Germinal center (tissue), 1 donor: ENCODE measurements at places on chromosomes 1 and 21.

- no peak for DNase-seq
Observed at GRCh38 chr1:187568067-187568466, 739.3 kb downstream of the PLA2G4A start.

GRCh38 chr1:233387585-233387984 lies 60.1 kb downstream of the MAP3K21 start:
- DNase-seq, result no peak

GRCh38 chr1:213779228-213779627 lies 208.5 kb upstream of the PROX1 start:
- DNase-seq, result no peak

DNA sequence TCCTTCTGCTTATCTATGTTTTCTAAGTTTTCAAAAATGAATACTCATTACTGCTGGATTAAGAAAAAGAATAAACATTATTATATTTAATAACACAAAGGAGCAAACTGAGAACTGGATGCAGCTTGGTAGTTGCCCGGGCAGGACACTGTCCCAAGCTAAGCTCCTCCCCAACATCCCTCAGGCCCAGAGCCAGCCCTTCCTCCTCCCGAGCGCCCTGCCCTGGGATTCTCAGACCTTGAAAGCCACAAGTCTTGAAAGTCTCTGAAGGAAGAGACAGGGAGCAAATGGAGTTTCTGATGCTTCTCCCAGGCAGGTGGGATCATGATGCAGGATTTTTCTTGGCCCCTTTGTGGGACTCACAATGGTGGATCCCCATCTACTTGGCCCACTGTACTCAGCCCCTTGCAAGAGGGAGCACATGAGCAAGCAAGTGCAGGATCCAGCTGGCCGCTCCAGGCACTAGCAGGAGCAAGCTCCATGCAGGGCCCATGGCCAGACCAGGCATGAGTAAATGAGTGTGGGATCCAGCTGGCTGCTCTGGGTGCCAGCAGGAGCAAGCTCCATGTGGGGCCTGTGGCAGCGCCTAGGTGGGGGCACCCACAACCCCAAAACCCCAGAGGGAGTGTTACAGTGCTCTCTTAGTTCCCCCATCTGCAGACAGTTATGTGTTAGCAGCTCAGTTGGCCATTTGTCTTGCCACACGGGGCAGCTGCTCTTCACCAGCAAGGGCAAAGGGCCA lies 32.1 kb upstream of the RAB4A start:
- no peak for DNase-seq

GRCh38 chr1:77986810-77987209 lies 7.9 kb upstream of the FUBP1 start:
- no peak for DNase-seq

GRCh38 chr1:8329439-8329838 lies 11.5 kb downstream of the SLC45A1 start:
- DNase-seq, result no peak

GRCh38 chr21:45617021-45617921 lies 26.3 kb upstream of the PCBP3 start:
- DNase-seq, result no peak

- DNase-seq, result no peak
Observed at GRCh38 chr1:243349128-243349527, 93.3 kb downstream of the SDCCAG8 start.

- DNase-seq, result peak; percentile 39
Observed at GRCh38 chr1:111481387-111482221, 7.8 kb downstream of the C1orf162 start.

- DNase-seq, result no peak
Observed at GRCh38 chr1:82494117-82494516, 693.4 kb downstream of the ADGRL2 start.

DNA sequence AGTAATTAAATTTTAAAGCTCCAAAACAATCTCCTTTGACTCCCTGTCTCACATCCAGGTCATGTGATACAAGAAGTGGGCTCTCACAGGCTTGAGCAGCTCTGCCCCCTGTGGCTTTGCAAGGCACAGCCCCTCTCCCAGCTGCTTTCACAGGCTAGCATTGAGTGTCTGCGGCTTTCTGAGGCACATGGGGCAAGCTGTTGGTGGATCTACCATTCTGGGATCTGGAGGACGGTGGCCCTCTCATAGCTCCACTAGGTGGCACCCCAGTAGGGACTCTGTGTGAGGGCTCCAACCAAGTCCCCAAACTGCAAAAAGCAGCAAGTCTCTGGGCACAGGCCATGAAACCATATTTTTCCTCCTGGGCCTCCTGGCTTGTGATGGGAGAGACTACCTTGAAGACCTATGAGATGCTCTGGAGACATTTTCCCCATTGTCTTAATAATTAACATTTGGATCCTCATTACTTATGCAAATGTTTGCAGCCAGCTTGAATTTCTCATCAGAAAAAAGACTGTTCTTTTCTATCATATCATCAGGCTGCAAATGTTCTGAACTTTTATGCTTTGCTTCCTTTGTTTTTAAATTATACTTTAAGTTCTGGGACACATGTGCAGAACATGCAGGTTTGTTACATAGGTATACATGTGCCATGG lies 554.1 kb upstream of the OLFM3 start:
- no peak for DNase-seq

DNA sequence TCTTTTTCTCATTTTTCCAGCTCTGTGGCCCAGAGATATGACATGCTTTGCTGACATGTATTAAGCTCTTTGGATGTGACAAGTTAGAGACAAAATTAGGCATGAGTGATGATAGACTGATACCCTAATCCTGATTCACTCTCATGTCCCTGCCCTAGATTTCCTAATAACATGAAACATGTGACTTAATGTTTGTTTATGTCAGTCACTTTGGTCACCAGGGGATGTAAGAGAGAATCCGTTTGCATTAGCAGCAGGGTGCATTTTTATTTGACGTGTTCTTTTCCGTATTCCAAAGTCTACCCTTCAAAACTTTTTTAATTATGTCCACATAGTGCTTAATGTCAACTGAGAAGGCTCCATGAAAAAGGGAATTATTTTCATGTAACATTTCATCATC lies 192.4 kb downstream of the HMCN1 start:
- no peak for DNase-seq
